ENCODE measurements at places on chromosomes 11 and 22.

DNA sequence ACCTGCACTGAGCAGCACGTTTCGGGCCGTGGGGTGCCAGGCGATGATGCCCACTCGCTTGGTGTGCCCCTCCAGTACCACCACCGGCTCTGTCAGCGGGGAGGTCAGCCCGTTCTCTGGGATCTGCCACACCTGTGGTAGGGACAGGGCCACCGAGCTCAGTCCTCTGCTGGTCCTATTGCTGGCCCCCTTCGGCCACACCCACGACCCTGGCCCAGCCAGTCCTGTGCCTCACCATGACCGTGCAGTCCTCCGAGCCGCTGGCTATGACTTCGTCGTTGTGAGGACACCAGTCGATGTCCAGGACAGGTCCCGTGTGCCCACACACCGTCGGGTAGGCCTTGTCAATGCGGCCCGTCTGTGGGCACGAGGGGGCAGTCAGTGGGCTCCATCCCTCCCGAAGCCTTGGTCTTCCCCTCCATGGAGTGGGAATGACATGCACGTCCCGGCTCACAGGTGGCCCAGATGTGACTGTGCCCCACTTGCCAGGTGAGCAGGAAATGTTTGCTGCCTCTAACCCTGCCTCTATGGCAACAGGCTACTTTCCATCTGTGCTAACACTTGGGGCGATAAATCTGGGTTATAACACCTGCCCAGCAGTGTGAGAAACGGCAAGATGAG is 1.4 kb downstream of the CORO1B start:
- DNase-seq, result no peak

GRCh38 chr11:64243236-64243854 is 2.5 kb downstream of the FKBP2 start:
- no peak for DNase-seq

- DNase-seq, result no peak
Measured at GRCh38 chr11:98545544-98546175, 475.1 kb upstream of the CNTN5 start.

DNA sequence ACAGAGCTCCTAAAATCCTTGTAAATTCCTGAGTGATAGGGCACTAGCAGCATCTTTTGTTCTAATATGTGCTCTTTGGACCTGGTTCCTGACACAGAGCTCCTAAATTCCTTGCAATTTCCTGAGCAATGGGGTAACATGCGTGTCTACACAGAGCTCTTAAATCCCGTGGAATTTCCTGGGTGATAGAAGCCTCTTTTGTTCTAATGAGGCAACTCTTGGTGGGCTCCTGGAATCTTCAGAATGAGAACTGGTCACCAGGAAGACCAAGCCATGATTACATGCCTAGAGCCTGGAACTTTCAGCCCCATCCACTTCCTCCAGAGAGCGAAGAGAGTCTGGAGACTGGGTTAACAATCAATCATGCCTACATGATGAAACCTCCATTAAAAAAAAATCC is 19.0 kb downstream of the RSF1 start:
- no peak for DNase-seq

DNA sequence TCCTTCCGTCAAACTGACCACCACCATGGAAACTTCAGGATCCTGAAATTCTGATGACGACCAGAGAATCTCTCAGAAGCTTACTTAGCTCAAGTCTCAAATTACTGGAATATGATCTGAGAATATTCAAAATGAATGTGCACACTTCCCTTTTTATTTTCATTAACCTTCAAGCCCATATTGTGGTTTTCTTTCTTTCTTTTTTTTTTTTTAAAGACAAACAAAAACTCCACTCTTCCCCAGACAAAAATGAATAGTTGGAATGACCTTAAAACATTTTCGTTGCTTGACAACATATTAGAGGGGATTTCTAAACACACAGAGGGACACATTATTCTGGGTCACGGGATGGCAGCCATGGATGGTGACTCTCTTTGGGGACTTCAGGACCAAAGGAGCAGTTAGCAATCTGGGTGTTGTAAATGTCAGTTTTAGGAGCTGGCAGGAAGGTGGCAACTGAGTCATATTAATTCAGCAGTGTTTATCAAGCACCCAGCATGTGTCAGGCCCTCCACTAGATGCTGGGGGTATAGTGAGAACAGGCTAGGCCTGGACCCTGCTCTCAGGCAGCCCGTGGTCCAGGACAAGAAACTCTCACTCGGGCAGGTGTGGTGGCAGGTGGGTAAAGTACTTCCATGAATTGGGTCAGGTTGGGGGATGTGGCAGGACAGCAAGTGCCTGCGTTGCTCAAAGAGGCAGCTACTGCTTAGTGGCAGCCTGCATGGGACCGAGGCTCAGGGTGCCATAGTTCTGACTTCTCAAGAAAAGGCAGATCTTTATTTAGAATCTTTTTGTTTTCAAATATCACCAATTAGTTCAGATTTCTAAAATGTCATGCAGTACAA is 126.1 kb downstream of the HIPK3 start:
- DNase-seq, result no peak

- DNase-seq, result no peak
Measured at GRCh38 chr22:43136255-43136654, 6.9 kb downstream of the MCAT start.

- no peak for DNase-seq
Measured at GRCh38 chr11:62153087-62153395, 29.2 kb downstream of the INCENP start.

DNA sequence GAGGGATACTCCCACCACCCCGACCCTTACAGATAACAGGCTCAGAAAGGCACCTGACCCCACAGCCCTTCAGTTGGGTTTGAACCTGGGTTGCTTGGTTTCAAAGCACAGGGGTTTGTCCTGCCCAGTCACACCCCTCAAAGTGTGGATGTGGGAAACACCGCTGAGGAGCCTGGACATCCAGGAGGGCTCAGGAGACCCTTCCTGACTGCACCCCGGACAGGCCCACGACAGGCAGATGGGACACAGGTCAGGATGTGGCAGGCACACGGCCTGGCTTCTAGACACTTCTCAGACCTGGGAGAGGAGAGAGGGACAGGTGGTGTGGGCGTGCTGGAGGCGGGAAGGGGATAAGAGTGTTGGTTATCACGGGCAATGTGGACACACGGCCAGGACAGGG is 932.3 kb downstream of the BRD1 start:
- DNase-seq, result no peak

GRCh38 chr22:41247703-41248102 is 7.0 kb upstream of the CHADL start:
- DNase-seq, result no peak

DNA sequence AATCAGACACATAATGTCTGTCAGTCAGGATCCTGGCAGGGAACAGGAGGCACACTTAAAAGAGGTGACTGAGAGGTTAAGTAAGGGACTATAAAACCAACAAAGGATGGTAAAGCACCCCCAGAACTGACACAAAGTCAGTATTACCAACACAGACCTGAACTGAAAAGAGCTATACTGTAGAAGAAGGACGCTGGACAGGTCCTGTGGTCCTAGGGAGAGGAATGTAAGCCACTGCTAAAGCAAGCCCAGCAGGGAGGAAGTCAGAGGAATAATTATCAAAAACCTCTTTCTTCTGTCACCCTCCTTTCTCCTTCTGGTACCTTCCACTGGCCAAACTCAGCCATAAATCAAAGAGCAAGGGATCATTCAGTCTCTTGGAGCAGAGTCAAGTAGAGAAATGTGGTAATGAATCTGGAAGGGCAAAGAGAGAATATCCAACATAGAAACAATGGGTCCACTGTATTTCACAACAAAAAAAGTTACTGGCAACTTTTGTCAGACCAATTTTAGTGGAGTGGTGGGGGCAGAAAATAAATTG is 33.4 kb upstream of the ANGPTL5 start:
- no peak for DNase-seq

- DNase-seq, result no peak
Measured at GRCh38 chr22:20000246-20001081, 16.2 kb downstream of the ARVCF start.

GRCh38 chr11:111512296-111513239 is at the start of gene BTG4:
Gene BTG4, minus strand, starts transcription at chr11:111512386. Its CDS starts 13,610 bp downstream, at chr11:111498776.
- no peak for DNase-seq

DNA sequence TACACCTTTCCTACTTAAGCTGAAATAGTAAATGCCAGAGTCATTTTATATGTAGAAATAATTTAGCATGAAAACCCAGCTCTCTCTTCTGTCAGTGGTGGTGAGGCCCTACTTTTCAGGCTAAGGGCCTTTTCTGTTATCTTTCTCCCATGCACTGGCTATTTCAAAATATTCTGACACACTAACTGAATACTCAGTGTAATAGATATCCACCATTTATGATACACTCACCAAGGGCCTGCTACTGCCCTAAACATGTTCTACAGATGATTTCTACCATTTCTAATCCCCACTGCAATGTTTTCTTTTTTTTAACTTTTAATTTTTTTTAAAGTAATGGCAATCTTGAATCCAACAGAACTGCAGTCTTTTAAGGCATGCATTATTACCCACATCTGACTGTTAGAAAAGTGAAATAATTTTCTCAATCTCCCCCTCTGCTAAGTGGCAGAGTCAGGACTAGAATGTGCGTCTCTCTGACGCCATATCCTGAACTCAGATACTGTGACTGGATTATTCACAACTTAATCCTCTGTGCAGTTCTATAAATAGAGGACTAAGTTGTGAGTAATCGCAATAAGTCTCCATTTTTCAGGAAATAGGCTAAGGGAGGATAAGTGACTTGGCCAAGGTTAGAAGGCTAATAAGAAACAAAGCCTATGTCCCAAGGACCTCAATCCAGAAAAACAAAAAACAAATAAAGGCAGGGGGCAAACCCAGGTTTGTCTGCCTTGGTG is 44.0 kb downstream of the GRAMD1B start:
- DNase-seq, result no peak

DNA sequence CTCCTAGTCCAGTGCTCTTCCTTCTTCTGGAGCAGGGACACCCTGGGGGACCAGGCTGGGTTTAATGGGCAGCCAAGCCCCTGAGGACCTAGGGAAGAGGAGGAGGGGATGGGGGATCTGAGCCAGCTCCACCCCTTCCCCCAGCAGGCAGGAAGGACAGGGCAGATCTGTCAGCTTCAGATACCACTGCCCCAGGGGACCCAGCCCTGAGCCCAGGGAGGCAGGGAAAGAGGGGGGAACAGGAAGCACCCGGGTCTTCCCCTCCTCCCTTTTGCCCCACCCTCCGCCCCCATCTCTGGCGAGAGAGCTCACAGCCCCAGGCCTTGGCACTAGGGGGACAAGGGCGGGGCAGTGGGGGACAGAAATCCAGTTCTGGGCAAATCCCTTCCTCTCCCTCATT is 11.7 kb upstream of the SOX10 start:
- DNase-seq, result no peak

- DNase-seq, result no peak
Measured at GRCh38 chr11:96167203-96167758, 175.7 kb downstream of the MAML2 start.

DNA sequence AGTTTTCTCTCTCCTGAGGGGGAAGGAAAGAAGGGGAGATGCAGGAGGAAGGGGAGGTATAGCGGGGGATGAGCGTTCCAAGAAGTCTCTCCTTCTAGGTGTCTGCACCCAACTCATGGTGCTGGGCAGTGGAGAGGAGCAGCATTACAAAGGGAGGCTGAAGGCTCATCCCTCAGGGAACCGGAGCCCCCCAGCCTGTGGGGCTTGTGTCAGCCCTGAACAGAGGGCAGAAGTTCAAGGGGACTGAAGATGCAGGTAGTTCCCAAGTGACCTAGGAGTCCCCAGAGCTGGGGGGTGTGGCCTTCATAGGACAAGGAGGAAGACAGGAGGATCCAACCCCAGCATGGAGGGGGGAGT is 1.8 kb downstream of the C11orf68 start:
- no peak for DNase-seq

DNA sequence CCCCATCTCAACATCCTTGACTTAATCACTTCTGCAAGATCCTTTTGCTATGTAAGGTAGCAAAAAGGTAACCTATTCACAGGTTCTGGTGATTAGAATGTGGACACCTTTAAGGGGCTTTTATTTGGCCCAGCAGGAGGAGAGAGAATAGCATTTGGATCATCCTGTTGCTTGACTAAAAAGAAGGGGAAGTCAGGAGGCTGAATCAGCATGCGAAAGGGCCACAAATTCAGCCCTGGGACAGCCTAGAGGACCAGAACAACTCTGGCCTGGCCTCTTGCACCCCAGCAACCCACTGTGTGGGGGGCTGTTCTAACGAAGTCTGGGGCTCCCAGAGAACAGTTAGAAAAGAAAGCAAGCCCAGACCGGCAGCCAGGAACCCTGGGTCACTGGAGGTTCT is 3.2 kb upstream of the HMOX1 start:
- no peak for DNase-seq

DNA sequence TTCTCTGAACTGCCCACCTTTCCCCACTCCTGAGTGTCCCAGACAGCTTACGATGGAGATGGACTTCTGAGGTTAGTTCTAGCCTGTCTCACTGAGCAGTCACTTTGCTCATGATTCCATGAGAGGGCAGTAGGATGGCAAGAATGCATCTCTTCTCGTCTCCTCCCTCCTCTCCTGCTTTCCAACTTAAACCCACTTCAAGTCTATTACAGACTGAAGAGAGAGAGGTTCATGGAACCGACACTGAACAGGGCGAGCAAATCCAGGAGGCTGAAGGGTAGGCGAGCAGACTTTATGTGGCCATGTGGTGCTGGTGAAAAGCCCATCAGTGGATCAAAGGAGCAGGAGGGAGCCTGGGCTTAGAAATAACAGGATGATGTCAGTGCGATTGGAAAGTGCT is 38.6 kb downstream of the CEP164 start:
- DNase-seq, result no peak

DNA sequence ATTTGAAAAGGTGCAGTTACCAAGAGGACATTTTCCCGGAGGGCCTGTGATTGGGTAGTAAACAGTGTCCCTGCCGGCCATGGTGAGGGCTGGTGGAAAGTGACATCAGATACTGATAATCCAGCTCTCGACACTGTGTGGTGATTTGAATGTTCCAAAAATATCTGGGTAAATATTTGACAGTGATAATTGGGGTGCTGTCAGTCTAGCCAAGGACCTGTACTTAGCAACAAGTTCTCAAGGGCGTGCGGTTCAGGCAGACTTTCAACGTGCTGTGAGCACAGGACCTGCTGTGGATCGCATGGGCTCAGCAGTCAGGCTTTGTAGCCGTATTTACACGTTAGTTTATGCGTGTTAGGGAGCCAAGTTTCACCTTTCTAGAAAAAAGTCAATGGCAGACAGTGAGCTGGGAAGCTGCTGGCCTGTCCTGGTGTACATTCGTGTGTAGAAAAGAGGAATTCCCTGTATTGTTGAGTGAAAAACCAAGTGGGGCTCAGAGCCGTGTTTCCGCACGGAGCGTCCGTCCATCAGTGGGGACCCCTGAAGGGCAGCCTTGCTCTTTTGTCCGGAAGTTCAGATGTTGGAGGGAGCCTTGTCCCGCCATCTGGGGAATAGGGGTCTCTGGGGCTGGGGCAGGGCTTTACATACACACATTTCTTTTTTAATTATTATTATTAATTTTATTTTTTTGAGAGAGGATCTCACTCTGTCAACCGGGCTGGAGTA is 11.3 kb downstream of the TRMU start:
- DNase-seq, result no peak

- no peak for DNase-seq
Measured at GRCh38 chr11:132206993-132207392, 836.6 kb downstream of the NTM start.

GRCh38 chr22:30227438-30228228 is 18.9 kb downstream of the LIF start:
- DNase-seq, result no peak

All from HCT116 (cell line).